ENCODE measurements at places on chromosomes 1 and 21.

- no peak for DNase-seq
Measured at GRCh38 chr21:43949499-43950208, 62.5 kb upstream of the TRAPPC10 start.

GRCh38 chr1:47438165-47439016 lies 547 bp downstream of the FOXD2 start:
- no peak for DNase-seq

- no peak for DNase-seq
Measured at GRCh38 chr1:189499736-189500135, 977.9 kb downstream of the BRINP3 start.

DNA sequence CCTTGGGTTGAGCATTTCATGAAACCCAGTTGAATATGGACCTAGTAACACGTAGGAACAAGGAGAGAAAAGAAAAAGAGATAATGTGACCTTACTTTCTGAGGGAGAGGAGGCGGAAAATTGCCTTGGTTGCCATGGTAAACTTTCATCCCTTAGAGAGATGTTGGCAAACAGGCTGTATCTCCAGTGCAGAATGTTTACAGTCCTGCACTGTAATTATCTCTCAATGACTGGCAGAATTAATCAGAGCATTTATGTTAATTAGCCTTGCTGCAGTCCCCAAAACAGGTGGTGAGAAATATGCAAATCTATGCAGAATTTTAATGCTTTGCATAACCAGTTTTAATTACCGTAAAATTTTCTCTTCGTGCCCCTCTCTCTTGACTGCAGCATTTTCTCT lies 147.3 kb downstream of the CD247 start:
- no peak for DNase-seq

DNA sequence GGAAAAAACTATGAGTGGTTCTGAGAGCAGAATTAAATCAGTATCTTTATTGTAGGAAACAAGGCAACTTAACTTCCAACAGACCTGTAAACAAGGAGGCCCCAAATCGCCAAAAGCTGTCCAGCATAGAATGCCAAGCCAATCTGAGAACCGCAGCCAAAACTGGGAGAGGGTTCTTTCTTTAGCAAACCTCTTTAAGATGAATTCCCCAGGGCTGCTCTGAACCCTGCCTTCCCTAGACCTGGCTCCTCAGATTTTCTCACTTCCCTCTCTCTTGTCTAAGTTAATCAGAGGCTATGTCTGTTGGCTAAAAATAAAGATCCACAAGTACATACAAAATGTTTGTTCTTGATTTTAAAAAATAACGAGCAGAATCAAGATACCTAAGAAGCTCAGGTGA lies 141.4 kb downstream of the SMYD3 start:
- DNase-seq, result no peak

DNA sequence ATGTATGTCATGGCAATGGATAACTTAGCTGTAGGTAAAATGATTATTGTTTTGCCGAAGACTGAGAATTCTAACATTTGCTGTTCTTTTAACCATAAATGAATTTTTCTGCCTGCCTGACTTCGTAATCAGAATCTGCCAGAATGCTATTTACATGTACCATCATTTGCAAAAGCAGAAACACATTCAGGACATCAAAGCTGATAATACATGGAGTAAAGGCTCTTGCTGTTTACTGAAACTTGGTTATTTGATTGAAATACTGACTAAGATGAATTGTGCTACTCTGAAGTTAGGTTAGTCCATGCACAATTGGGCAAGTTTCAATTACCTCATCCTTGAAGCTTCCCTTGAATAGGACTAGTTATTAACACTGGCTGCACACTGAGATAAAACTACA lies 293.8 kb downstream of the PLA2G4A start:
- no peak for DNase-seq

DNA sequence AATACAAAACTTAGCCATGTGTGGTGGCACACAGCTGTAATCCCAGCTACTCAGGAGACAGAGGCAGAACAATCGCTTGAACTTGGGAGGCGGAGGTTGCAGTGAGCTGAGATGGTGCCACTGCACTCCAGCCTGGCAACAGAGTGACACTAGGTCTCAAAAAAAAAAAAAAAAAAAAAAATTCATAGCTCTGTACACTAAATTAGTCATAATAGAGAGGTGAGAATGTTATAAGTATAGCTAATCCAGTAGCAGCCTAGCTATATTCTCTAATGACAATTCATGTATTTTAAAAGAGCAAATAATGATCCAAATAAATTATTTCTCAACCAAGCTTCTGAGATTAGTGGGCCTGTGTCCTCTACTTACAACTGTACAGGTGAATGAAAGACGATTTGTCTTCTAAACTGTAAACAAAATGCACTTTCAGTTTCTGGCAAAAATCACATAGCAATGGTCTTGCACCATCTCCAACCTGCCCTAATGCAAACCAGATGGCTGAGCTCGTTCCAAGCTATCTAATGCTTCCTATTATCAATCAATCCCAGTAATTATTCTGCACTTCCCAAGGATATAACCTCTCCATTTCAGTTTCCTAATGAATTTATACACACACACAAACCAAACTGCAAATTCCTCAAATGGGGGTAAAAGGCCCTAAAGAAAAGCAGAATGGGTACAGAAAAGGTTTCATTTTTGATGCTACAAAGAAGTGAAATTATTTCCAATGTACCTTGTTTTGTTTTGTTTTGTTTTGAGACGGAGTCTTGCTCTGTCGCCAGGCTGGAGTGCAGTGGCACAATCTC lies 56.5 kb downstream of the GATAD2B start:
- DNase-seq, result no peak

DNA sequence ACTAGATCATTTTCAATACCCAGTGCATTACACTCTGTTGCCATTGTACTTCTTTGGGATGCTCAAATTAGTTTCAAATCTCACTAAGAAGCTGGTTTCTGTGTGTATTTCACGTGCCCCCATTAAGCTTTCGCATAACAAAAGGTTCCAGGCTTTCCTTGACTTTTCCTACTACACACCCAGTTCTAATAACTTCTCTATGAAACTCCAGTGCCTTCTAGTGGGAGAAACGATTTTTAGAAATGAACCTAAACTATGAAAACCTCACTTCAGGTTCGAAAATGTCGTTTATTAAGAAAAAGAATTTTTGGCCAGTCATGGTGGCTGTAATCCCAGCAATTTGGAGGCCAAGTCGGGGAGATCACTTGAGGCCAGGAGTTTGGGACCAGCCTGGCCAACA lies 2.8 kb downstream of the CFHR4 start:
- no peak for DNase-seq

GRCh38 chr1:21869620-21870121 lies 57.6 kb downstream of the LDLRAD2 start:
- no peak for DNase-seq

DNA sequence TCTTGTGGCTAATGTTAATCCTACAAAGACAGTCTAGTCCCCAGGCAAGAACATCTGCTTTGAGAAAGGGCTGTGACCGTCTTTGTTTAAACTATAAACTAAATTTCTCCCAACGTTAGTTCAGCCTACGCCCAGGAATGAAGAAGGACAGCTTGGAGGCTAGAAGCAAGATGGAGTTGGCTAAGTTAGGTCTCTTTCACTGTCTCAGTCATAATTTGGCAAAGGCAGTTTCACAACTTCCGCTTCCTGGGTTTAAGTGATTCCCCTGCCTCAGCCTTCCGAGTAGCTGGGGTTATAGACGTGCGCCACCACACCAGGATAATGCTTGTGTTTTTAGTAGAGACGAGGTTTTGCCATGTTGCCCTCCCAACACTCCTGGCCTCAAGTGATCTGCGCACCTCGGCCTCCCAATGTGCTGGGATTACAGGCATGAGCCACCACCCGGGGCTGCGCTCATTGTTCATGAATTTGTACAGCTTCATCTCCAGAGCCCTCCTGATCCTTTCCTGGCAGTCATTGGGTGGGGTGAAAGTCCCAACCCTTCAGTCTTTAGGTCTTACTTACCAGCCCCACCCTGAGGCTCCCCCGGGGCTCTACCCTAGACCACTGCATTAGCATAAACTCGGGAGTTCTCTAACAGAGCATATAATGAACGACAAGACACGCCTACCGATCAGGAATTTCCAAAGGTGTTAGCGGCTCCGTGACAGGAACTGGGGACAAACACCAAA lies 4.9 kb upstream of the MASP2 start:
- DNase-seq, result no peak

DNA sequence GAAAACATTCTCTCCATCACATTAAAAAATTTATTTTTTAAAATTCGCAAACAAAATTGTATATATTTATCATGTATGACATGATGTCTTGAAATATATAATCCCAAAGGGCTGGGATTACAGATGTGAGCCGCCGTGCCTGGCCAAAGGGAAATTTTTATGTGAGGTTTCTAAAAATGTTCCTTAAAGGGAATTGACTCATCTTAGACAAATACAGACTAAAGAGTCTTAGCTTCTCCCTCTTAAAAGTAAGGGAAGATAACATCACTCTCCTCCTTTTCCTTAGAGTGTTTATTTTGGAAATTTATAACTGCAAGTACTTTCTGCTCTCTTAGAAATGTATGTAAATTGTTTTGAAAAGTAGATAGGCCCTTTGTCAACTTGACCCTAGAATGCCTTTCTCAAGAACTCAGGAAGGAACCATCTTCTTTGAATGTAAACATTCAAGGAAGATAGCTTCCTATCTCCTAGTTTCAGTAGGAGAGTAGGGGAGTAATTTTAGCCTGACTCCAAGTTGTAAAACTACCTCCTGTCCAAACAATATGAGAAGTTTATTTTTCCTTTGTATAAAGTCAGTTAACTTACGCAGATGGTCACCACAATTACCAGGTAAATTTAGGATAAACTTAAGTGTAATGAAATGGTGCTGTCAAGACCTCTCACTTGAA lies 59.5 kb downstream of the C21orf91 start:
- no peak for DNase-seq

GRCh38 chr1:85612704-85613361 lies 32.3 kb downstream of the CCN1 start:
- no peak for DNase-seq

GRCh38 chr1:117284399-117285215 lies 73.9 kb upstream of the VTCN1 start:
- no peak for DNase-seq

DNA sequence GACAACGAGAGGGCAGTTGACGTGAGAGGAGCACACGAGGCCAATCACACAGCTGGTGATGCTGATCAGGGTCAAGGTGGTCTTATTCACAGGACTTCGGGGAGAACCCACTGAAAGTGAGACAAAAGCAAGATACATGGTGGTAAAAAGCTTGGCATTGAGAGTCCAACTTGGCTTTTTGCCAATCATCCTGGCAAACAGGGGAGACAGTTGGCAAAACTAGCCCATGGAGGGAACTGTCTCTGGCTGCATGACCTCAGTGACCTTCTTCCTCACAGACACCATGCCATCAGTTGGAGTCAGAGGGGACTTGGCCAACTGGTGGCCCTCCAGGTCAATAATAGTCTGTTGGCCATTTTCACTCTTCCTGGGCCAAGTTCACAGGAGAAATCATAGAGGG lies 139.9 kb downstream of the ASTN1 start:
- no peak for DNase-seq

GRCh38 chr1:212457740-212458338 lies 25.1 kb downstream of the NENF start:
- DNase-seq, result no peak

DNA sequence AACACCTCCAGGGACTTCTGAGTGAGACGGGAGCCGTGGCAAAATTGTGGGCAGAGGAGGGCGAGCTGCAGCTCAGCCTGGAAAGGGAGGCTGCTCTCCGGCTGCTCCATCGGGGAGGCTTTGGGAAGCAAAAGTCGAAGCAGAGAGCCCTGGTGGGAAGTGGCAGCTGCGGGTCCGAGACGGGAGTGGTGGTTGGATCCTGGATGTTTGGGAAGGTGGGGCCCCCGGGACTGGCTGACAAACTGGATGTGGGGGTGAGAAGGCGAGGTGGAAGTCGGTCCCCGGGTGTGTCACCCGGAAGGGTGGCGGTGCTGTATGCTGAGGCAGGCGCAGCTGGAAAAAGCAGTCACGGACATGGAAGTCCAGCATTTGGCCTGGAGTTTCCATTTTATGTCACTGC lies 52.1 kb downstream of the KCNAB2 start:
- no peak for DNase-seq

DNA sequence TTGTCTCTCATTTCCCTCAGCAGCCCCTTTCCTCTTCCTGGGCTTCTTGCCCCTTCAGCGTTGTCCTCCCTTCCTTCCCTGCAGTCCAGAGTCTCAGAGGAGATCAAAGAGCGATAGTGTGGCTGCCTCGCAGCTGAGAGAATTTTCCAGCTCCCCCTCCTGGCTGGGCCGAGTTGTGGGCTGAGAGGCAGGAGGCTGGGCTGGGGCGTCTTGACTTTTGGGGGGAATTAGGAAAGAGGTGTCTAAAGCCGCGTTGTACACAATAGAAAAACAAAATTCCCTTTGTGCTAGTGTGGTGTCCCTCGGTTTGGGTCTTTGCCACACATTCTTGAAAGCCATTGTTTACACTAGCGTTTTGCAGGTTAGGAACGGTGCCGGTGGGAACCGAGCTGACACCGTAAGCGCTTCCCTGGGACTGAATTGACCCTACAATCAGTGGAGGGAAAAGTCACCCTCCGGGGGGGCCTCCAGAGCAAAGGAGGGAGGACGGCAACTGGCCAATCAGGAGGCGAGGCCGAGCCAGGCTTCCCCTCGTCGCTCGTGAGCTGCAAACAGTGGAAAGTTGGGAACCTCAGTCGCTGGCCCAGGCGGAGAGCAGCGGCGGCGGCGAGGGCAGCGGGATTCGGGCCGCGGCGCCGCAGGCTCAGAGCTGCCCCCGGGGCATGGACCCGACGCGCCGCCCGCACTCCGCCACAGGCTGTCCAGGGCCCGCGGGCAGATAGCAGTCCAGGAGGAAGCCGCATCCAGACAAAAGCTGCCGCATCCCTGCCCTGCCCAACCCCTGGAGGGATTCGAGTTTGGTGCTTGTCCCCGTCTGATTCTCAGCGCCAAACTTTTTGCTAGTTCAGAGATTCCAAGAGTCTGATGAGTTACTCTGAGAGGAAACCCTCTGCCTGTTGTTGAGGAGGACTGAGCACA lies at the start of gene HMCN1:
Gene HMCN1, plus strand, starts transcription at position 574 of the 918 bp plus-strand sequence. CDS start 389 bp downstream, outside the sequence.
- no peak for DNase-seq

DNA sequence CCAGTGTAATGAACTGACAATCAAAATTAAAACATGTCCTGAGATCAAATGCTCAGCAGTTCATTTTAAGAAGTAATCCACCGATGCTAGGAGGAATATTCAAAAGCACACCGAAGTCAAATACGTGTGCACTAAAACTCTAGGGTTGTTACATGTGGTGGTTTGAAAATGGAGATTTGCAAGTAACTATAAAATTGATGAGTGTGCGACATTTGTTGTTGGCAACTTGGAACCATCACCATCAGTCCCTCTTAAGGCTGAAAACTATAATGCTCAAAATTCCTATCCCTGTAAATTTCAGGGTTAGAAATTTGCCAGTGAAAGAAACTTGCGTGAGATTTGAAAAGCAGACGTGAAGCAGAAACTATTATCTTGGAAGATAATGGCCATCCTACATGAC lies 13.3 kb upstream of the SGIP1 start:
- DNase-seq, result no peak

DNA sequence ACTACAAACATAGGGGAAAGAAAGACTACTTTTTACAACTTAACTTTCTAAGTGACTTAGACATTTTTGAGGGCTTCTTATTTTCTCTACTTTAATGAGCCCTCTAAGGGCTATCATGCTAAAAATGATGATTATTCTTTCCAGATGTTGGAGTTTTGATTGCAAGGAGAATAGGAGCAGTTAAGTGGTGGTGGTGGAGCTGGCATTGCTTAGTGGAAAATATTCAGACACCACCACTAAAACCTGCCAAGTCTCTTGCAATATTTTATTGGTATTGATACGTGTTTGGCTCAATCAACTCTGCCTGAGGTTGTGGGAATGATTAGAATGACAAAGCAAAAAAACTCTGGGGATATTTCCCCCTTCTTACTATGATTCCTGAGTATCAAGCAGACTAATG lies 82.6 kb upstream of the PTGFR start:
- DNase-seq, result no peak
